Placental pericyte (primary cell): ENCODE measurements at places on chromosomes 2 and 18. TPM values are rescaled to one million over a fixed set of nuclear protein-coding genes. Genes with fewer than 3 reads are reported as not detected.

NT5C1B gene
- not detected in 2 replicates for total RNA-seq

GKN2 gene
- 0.22 TPM in 1 of 2 replicates, not detected in the other for total RNA-seq

ANKRD30BL gene
- 0.14 TPM in 1 of 2 replicates, not detected in the other for total RNA-seq

C2orf76 gene
- 5.7 and 6.7 TPM in 2 replicates for total RNA-seq

KIAA2012 gene
- not detected in 2 replicates for total RNA-seq

GMCL1 gene
- total RNA-seq, result 9.6 and 10.7 TPM in 2 replicates

GPR39 gene
- 2.6 and 21.2 TPM in 2 replicates for total RNA-seq

GALM gene
- 18.3 and 18.8 TPM in 2 replicates for total RNA-seq

CTNNA2 gene
- total RNA-seq, result under 0.01 TPM in 1 of 2 replicates, not detected in the other

HOXD13 gene
- not detected in 2 replicates for total RNA-seq

IL1B gene
- 183 and 305 TPM in 2 replicates for total RNA-seq

ALLC gene
- not detected in 2 replicates for total RNA-seq

CLIP4 gene
- 47.0 and 129 TPM in 2 replicates for total RNA-seq

STARD6 gene
- not detected in 2 replicates for total RNA-seq

RUFY4 gene
- not detected in 2 replicates for total RNA-seq

AQP12B gene
- not detected in 2 replicates for total RNA-seq

ALK gene
- 0.29 TPM in 1 of 2 replicates, not detected in the other for total RNA-seq

MEIS1 gene
- total RNA-seq, result 40.3 and 84.9 TPM in 2 replicates
